ENCODE measurements at places on chromosomes 6 and 20.

DNA sequence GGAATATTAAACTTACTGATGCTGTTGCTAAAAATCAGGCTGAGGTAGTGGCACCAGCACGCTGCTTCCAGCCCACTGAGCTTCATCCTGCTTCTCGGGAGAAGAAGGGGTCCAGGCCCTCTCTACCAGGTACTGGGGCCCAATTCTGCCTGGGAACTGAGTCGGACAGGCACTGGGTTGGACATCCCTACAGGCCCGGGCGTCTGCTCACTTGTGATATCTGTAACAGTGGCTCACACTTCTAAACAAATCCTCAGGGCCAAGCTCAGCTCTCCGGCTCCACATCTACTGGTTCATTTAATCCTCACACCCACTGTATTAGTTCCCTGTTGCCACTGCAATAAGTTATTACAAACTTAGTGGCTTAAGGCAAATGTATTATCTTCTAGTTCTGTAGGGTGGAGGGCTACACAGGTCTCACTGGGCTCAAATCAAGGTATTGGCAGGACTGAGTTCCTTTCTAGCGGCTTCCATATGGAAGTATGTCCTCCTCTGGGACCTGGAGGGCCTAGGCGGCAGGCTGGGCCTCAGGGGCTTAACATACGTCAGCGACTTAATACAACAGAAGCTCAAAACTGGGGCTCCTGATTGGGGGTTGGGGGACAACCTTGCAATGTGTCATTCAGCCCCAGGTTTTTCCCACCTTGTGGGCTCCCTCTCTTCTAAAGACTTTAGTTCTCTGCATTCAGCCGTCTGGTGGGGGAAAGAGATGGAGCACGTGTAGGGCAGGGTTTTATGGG, 1.6 kb upstream of the KCNK15 start:
- DNase-seq = no peak

GRCh38 chr6:170223718-170224693, 66.9 kb downstream of the DLL1 start:
- no peak for DNase-seq

- DNase-seq = no peak
Measured at GRCh38 chr6:86471791-86472190, 465.5 kb upstream of the HTR1E start.

GRCh38 chr20:19993958-19994669, 23.0 kb upstream of the NAA20 start:
- DNase-seq = no peak

DNA sequence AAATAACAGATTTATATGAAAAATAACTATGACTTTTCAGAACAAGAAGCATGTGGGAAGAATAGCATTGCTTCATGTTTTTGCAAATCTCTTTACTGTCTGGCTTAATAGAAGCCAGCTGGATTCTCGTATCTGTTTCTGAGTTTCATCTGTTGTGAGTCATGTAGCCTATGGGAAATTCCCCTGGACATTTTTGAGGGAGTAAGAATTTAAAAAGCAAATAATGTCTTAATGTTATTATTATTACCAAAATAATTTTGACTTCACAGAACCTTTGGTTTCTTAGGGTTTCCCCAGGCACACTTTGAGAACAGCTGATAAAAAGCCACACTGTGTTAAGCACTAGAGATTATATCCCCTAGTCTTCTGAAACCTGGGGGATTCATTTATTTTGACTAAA, 75.8 kb downstream of the SYCP2L start:
- DNase-seq = no peak

DNA sequence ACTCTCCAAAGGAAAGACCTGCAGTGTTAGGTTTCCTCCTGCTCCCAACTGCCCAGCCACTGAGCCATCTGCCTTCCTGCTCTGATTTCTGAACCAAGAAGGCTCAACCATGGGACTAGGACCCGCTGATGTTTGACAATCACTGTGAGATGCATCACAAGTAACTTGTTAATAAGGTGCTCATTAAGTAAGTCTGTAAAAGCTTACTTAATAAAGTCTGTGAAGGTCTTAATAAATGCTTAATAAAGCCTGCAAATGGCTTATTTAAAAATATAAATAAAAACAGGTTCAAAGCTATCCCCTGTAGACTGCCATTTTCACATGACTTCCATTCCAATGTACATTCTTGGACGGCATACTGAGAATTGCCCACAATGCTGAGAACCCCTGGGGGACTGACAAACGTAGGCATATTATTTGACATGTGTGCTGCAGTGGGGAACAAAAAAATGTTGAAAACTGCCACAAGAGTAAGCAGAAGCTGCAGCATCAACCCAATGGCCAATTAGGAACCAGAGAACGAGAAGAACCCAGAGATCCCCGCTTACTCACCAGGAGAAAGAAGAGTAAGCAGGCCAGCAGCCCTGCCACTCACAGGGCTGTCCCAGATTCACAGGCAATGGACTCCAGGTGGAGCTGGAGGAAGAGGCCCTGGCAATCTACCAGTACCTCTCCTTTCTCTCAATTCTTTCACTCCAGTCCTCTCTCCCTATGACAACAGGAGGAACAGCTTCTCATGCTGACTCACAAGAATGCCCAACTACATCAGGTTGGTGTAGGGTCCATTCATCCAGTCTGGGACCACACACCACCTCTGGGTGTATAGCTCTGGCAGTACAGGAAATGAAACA, 19.5 kb downstream of the KIF13A start:
- no peak for DNase-seq

DNA sequence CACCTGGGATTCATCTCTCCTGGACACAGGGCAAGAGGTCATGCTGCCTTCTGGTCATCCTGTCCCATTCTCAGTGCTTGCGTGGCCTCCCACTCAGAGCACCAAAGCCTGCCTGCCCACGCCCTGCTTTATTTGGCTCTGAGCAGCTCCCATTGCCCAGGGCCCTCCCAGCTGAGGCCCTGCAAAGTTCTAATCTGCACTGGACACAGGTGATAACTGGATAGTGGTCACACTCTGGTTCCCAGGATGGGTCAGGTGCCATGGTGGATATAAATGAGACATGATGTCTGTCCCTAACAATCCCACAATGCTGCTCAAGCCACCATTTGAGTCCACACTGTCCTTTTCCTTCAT, 39.5 kb downstream of the CPXM1 start:
- DNase-seq = no peak

GRCh38 chr6:162345051-162345511, 382.5 kb downstream of the PRKN start:
- no peak for DNase-seq

DNA sequence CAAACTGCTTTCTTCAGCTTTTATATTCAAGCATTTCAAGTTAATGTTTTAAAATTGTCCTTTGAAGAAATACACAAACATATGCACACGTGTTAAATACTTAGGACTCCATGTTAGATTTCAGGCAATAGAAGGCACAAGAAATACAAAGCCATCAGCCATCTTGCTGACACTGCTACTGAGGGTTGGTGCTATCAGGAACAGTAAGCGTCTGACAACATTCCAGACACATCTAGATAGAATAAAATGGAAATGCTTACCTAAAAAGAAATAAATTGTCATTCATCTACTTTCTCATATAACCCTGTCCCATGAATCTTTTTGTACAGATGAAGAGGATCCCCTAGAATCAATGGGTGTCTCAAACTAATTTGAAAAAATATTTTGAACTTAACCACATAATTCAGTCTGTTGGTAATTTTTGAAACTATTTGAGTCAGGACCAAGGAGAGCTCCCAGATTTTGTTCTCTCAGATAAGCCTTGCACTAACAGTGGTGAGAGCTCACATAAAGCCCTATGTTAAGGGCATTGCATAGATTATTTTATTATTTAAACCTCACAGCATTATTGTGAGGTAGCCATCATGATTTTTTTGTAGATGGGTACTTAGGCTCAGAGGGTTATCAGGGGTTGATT, 631.1 kb upstream of the POU3F2 start:
- no peak for DNase-seq

GRCh38 chr6:12595161-12595811, 121.3 kb upstream of the PHACTR1 start:
- no peak for DNase-seq

- DNase-seq = no peak
Measured at GRCh38 chr6:162360901-162361567, 366.5 kb downstream of the PRKN start.

- DNase-seq = no peak
Measured at GRCh38 chr6:130944486-130944885, 117.3 kb downstream of the SMLR1 start.

DNA sequence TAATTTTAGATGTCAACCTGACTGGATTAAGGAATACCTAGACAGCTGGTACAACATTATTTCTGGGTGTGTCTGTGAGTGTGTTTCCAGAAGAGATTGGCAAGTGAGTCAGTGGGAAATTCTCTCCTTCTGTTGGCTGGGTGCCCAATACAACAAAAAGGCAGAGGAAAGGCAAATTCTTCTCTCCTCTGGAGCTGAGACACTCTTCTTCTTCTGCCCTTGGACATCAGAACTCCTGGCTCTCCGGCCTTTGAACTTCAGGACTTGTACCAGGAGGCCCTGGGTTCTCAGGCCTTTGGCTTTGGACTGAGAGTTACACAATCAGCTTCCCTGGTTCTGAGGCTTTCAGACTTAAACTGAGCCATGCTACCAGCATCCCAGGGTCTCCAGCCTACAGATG, 7.8 kb upstream of the BTN3A1 start:
- no peak for DNase-seq

DNA sequence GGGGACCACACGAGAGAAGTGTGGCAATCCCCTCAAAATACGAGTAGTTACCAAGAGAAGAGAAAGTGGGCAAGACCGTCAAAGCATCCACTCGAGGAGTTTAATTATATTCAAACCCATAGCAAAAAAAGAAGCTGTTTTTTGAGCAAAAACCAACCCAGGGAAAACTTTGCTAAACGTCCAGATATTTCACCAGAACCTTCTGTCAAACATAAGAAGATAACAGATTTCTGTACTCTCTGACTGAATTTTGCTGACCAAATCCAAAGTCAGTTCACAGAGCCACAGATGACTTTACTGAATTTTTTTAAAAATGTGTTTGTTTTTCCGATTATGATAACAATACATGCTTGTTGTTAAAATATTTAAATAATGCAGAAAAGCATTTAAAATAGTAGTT, 145.6 kb upstream of the PTPN1 start:
- no peak for DNase-seq

DNA sequence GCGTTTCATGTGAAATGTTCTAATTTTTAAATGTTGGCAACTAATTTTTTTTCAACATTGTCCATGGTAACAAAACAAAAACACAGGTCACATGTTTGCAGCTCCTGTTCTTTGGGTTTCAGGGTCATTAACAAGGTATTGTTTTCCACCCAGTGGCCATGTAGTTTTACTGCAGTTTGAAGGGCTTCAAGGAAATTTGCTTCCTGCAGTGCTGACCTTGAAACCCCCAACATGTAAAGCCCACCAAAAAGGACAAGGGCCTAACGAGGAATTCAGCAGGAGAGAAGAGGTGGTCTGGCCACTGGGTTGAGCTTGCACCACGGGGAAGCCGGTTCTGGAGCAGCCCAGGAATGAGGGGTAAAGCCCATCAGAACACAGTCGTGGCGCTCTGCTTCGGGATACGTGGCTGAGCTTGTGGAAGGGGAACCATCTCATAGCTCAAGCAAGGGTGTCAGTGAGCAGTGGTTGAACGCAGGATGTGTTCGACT, 13.9 kb upstream of the KLHL31 start:
- no peak for DNase-seq

GRCh38 chr20:48919336-48919881, 2.1 kb upstream of the ARFGEF2 start:
- no peak for DNase-seq

GRCh38 chr6:49912196-49912595, 45.9 kb upstream of the CRISP1 start:
- DNase-seq = no peak

GRCh38 chr6:165227644-165228329, 81.6 kb downstream of the C6orf118 start:
- no peak for DNase-seq

DNA sequence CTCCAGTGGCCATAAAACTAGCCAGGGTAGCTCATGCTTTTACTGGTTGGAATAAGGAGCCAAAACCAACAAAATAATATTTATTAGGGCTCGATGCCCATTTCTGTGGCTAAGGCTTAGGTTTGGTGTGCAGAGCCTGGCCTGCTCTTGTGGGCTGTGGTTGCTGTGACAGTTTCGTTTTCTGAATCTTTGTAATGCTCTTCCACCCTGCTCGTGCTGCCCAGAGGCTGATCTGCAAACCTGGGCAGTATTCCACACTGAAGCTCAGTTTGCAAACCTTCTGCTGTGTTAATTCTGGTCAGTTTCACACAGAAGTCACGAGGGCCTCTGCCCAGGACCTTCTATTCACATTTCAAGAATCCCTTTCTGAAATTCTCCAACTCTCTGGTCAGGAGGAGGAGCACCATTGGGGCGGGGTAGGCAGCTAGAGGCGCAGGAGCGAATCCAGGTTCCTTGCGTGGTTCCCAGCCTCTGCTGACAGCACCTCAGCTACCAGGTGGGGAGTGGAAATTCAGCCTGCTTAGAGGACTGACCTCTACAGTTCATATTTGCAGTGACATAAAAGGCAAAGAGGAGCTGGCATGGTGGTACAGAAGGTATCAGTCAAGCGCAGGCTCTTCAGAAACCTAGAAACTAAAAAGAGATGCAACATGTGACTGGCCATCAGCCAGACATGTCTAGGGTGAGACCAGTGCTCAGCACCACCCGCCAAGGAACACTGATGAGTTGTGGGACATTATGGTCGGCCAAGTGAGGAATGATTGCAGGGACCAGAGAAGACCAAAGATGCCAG, 14.3 kb upstream of the C20orf144 start:
- no peak for DNase-seq

DNA sequence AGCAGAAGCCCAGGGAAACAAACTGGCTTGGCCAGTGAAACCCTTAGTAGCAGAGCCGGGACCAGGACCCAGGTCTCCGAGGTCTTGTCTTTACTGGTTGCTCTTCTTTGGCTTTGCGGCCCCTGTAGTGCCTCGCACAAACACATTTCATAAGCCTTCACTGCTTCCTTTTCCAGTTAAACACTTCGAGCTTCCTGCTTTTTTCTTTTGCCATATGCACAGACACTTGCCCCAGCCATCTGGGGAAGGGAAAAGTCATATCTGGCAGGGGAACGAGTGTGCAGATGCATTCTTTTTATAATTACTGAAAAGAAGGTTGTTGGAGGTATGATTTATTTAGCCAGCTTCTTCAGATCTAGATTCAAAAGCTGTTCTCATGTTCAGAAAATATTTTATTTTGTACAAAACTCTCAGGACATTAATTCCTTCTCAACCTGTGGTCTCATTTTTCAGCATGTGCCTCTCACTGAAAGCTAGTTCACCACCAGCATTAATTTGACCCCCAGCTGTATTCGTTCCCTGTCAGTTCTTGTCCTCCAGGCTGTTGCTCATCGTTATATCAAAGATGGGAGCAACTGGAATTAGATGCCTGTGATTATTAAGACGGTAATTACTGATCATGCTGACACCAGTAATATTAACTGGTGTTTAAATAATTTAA, 19.2 kb downstream of the KLHL32 start:
- DNase-seq = no peak

DNA sequence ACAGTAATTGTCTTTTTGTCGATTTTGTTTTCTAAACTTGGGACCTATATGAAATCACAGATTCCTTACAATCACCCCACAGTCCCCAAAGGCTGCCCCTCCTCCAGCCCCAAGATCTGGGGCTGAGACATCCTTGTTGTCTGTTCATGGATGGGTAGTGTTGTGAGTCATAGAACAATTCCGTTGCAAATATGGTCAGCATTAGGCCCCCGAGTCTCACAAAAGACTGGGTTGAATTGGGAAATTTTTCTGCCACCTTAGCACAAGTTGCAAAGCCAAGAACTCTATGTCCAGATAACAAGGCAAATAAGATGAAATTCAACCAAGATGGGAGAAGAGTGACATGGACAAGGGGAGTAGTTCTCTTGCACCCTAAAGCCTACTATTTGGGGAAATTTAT, 10.5 kb upstream of the TAB2 start:
- no peak for DNase-seq
